ENCODE measurements at places on chromosomes 6 and 20.

DNA sequence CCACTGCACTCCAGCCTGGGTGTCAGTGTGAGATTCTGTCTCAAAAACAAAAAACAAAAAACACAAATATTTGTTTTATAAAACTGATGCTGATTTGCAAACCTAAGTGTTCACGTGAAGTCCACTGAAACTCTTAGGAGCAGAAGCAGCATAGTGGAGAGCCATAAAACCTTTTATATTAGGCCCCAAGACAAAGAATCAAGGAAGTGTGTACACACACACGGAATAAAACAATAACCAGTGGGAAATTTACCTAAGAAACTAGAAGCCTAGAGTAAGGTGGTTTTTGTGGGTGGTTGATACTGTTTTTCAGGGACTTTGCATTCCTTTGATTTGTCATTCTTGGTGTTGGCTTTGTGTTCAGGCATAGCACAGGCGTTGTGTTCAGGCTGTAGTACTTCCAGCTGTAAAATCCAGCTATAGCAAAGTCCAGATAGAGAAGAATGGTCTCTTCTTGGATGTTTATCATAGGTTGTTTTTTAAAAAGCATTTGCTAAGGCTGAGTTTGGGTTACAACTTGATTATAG lies 61.3 kb downstream of the ATRN start:
- no peak for DNase-seq

- peak; percentile 65 for DNase-seq
Measured at GRCh38 chr6:95658886-95659285, 81.6 kb downstream of the MANEA start.

GRCh38 chr20:16434062-16434664 lies 139.1 kb downstream of the KIF16B start:
- DNase-seq = peak; percentile 69

DNA sequence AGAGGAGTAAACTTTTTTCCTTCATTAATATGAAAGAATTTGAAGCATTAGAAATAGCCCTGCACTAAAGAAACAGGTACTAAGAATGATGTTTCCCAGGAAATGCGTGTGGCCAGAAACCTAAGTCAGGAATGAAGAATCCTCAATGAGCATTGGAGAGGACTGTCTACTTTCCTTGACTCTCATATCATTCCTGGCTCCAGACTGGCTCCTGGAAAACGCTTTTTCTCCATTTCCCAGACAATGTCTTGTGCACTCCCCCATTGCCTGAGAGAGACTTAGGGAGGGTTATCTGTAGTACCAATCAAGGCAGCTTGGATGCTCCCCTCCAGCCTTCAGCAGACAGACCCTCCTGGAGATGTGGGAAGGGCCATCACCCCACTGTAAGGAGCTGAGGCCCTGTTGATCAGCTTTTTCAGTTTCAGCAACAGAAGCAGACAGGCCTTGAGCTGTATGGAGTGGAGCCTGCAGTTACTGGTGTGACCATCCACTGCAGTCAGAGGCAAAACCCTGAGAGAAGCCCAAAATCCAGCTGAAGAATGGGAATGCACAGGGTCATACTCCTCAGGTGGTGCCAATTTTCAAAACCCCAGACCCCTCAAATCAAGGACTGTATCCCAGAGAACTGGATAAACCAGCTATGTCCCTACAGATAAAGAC lies 127.3 kb upstream of the NT5E start:
- no peak for DNase-seq

DNA sequence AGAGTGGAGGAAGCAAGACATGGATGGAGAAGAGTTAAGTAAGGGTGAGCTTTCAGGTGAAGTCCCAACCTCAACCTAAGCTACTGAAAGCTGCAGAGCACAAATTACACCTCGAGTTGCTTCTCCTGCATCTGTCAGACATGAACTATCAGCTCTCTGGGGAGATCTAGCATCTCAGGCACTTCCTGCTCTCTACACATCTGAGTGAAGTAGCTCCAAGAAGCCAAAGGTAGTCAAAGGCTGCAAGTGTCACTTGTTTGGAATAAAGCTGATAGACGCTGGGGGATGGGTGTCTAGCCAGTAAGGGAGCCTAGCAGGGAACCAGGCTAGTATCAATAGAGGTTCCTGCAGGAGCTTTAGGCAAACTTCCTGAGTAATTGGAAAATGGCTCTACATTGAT lies 228.0 kb downstream of the PLCB1 start:
- no peak for DNase-seq

- no peak for DNase-seq
Measured at GRCh38 chr6:17315262-17315661, 34.1 kb downstream of the RBM24 start.

- DNase-seq = no peak
Measured at GRCh38 chr20:37313546-37314091, 24.2 kb downstream of the MANBAL start.

GRCh38 chr6:46190889-46191288 lies 20.1 kb upstream of the ENPP5 start:
- DNase-seq = no peak

DNA sequence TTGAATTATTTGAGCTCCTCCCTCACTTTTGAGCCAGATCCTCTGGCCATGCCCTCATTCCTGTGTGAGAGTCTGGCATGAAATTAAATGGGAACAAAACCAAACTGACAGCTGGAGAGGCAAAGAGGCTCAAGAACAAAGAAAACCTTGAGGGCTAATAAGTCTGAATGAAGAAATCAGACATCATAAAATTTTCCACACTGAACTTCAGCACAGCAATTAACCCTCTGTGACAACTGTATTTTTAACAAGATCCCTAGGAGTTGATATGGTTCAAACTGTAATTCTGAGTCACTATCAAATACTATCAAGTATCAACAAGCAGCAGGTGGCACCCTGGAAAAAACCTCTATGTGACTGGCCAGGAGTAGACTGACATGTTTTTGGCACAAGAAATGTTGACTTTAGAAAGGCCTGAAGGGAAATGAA lies 109.4 kb upstream of the EMILIN3 start:
- DNase-seq = no peak

DNA sequence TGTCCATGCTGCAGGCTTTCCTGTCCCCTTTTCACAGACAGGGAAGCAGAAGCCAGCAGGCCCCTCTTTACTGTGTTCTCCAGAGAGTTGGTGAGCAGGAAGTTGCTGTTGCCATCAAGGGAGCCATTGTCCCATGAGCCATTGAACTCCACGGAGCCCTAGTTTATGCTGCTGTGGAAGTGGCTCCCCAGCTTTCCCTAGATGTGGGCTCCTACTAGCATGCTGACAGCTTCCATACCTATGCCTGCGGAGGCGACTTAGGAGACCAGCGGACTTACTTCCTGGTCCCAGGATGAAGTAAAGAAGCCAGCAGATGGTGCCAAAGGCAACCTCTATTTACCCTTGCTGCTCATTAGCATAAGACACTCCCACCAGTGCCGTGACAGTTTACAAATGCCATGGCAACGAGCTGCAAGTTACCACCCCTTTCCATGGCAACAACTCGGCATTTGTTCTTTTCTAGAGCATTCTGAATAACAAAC lies 30.8 kb upstream of the FKBP1A start:
- peak; percentile 93 for DNase-seq

DNA sequence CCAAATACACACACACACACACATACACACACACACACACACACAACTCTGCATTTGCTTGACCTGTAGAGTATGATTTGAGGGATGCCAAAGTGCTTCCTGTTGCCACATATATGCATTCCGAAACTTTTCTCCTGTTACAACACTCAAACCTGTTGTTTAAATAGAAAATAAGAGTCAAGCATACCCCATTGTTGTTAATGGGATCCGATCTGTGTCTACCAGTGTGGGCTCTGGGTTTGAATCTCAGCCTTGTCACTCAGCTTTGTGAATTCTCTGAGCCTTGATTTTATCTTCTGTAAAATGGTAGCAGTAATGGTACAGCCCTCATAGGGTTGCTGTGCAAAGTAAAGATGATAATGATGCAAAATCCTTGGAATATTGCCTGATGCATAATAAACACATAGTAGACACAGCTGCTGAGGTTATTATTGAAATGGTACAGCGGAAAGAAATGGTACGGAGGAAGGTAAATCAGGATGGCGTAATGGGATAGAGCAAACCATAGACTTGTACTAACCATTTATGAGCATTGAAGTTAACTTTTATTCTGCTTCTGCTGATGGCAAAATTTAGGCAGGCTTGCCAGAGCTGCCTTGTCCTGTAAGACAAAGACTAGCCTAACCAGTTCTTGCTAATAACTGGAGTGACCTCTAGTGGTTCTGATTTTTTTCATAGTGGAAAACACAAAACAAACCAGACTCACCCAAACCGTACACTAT lies 113.5 kb upstream of the PHACTR1 start:
- peak; percentile 59 for DNase-seq

GRCh38 chr6:39317256-39317655 lies 3.0 kb upstream of the KCNK17 start:
- no peak for DNase-seq

GRCh38 chr20:37344506-37345338 lies 1.2 kb upstream of the SRC start:
- DNase-seq = no peak

GRCh38 chr6:40312213-40313015 lies 274.8 kb downstream of the LRFN2 start:
- DNase-seq = no peak

GRCh38 chr6:139497345-139497961 lies 123.0 kb upstream of the CITED2 start:
- DNase-seq = no peak

DNA sequence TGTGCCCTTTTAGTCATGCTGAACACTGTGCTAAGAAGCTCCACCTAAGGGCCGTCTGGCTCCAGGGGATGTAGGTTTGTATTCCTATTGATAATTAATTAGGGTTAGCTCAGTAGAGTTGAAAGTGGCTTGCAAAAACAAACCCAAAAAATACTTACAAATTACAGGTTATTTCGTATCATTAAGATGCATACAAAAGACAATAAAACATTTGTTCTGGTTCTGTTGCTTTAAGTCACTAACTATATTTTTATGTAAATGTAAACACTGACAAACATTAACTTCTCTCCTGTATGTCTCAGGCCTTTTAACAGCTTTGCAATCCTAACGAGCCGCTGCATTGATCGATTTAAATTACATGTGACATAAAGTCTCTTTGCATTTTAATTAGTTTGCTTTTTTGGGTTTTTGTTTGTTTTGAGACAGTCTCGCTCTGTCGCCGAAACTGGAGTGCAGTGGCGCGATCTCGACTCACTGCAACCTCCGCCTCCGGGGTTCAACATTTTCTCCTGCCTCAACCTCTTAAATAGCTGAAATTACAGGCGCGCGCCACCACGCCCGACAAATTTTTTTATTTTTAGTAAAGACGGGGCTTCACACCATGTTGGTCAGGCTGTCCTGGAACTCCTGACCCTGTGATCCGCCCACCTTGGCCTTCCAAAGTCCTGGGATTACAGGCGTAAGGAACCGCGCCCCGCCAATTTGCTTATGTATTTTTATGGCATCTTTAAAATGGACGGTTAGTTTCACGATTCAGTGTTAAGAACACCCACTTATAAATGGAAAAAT lies 110.9 kb downstream of the HFE start:
- peak; percentile 59 for DNase-seq

DNA sequence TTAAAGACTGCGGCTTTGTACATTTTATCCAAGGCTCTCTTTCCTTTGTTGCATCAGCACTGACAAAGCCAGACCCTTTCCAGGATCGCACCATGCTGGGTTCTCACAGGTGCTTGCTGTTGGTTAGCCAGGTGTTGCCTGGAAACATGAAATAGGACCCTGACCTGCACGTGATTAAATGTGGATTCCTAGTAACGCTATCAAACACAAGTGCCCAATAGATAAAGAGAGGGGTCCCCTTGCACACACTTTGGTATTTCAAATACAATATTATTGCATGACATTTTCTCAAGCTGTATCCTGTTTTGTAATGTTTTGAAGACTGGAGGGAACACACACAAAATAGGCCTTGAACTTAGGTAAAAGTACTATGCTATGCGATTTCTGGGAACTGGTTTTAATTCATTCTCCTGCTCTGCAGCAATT lies 73.3 kb downstream of the AKAP12 start:
- DNase-seq = no peak

GRCh38 chr6:10425975-10426780 lies 11.3 kb upstream of the TFAP2A start:
- peak; percentile 22 for DNase-seq

GRCh38 chr20:38604873-38605303 lies 3.3 kb downstream of the ARHGAP40 start:
- no peak for DNase-seq

DNA sequence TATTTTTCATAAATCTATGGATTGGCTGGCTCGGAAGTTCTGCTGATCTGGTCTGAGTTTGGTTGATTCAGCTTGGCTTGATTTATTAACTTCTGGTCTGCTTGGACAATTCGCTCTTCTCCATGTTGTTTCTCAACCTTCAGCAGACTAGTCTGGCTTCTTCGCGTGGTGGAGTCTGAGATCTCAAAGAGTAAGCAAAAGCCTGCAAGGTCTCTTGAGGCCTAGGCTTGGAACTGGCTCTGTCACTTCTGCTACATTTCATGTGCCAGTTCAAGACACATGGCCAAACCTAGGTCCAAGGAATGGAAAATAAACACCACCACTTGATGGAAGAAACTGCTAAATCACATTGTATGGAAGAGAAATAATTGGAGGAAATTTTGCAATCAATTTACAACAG lies 115.1 kb upstream of the JAG1 start:
- no peak for DNase-seq

DNA sequence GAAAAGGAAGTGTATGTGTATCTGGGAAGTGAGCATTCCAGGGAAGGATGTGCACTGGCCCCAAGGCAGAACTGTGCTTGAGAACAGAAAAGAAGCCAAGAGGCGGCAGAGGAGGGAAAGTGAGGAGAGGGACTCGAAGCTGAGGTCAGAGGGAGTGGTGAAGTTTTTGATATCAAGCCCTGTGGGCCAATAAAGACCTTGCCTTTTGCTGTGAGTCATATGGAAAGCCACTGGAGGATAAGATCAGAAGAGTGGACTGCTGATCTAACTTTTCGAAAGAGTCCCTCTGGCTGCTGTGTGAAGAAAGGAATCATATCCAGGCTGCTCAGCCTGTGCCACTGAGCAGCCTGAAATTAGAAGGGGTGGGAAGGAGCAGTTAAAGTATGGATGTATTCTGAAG lies 99.4 kb downstream of the EYA4 start:
- no peak for DNase-seq

- DNase-seq = no peak
Measured at GRCh38 chr20:17501701-17502100, 29.5 kb downstream of the BFSP1 start.

DNA sequence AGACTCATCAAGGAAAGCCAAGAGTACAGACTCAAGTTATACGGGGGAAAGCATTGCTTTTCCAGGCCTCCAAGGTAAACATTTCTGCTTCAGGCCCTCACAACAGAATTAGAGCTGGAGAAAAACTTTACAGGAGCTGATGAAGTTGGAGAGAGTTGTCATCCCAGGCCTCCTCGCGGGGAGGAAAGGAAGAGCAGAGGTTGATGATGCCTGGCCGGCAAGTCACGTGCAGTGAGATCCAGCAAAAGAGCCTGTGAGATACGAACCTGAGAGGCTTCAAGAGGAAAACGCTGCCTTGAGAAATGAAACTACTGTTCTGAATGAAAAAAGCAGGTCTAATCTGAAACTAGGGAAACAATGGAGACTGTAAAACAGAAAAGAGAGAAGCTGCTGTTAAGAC lies 122.9 kb downstream of the FAM120B start:
- DNase-seq = no peak
